GM06990 (cell line): ENCODE measurements at places on chromosomes 6 and 20.

DNA sequence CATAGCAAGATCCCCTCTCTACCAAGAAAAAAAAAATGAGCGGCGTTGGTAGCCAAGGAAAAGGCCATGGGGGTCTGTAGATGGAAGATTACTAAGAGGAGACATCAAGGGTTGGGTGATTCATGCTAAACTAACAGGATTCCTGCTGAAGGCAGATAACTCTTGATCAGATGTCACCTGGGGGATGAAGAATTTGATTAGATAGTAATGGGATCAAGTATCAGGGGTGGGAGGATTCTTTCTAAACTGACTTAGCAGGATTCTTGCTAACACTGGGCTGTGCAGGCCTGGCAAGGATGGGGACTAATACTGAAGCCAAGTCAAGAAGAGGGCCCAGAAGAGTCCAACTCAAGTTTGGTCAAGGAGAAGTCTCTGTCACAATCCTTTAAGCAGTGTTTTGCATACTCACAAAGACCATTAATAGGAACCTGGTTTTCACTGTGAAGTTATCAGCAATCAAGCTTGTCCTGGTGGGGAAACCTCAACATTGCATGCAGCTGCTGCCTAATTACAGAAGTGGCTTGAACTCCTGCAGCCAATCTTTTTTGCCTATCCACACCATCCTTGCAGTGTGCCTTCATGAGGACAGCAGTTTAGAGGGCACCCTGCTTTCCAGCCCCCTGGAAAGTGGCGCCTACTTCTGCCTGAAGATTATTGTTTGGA lies 61.3 kb downstream of the ANKRD6 start:
- no peak for DNase-seq

DNA sequence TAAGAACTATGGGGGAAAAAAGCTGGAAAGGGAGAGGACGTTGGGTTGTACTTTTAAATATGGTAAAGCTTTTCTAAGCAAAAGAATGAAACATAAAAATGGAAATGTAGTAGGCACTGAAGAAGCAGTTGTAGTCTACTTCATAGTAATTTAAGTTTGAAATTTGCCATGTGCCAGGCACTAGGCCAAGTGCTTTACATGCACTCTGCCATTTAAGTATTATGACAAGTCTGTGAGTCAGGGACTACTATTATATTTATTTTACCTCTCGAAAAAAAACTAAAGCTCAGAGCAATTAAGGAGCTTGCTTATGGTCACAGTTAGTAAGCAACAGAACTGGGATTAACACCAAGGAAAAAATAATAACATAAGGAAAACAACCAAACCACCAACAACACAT lies 257.8 kb downstream of the GMDS start:
- DNase-seq: no peak

DNA sequence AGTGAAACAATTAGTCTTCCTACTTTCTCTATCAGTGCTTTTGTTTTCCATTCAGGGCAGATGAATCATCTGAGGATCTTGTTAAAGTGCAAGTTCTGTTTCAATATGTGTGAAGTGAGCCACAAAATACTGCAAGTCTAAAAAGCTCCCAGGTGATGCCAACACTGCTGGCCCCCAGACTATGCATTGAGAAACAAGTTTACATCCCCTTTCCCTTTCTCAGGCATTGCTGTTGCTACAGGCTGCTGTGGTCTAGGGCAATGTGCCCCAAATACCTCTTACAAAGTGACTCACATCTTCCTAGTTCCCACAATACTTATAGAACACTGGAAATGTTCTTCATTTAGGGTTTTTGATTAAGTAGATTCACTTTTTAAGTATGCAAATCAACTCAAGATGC lies 31.8 kb downstream of the ABRACL start:
- no peak for DNase-seq

- no peak for DNase-seq
These were observed 75.0 kb downstream of the BCKDHB start for GRCh38 chr6:80181352-80182081.

- DNase-seq: no peak
These were observed 54.2 kb upstream of the MLN start for GRCh38 chr6:33857932-33858475.

DNA sequence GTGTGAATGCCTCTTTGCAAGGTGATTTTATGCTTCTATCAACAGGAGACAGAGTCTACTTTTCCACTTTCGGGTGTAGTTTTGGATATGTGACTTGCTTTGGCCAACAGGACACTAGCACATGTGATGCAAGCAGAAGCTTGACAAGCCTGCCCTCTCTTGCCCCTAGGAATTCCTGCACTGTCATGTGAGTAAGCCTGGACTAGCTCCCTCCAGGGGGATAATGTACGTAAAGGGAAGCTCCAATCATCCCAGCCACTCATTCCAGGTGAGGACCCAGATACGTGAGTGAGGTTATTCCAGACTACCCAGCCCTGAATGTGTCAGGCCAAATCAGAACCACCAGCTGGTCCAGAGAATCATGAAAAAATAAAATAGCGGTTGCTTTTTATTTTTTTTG lies 33.3 kb downstream of the BEND3 start:
- DNase-seq: no peak

- DNase-seq: no peak
These were observed 88.2 kb upstream of the FAM83B start for GRCh38 chr6:54758340-54758739.
